ENCODE measurements at places on chromosomes 4 and X. TPM values are rescaled to one million over a fixed set of nuclear protein-coding genes. Genes with fewer than 3 reads are reported as not detected.

ETDB gene
- total RNA-seq, result not detected

GPC3 gene
- not detected for total RNA-seq

ERVMER34-1 gene
- 0.12 TPM for total RNA-seq

PFKFB1 gene
- 0.16 TPM for total RNA-seq

UGT2B11 gene
- not detected for total RNA-seq

Measured in hair follicle dermal papilla cell (primary cell).